ENCODE measurements at places on chromosomes 2 and 18.

DNA sequence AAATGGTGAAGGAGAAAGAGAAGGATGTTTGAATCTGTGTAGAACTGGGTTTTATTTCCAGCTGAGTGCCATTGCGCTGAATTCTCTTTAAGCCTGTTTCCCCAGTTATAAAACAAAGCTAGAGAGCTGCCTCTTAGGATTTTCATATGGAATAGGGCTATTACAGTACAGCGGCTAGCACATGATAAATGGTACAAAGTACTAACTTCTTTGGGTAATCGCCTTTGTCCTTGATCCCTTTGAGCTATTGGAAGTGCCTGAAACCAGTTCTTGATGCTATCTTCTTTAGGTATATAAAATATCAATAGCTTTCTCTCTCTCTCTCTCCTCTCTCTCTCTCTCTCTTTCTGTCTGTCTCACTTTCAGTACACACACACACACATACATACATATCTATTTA, 71.3 kb downstream of the SOX11 start:
- DNase-seq, result no peak

DNA sequence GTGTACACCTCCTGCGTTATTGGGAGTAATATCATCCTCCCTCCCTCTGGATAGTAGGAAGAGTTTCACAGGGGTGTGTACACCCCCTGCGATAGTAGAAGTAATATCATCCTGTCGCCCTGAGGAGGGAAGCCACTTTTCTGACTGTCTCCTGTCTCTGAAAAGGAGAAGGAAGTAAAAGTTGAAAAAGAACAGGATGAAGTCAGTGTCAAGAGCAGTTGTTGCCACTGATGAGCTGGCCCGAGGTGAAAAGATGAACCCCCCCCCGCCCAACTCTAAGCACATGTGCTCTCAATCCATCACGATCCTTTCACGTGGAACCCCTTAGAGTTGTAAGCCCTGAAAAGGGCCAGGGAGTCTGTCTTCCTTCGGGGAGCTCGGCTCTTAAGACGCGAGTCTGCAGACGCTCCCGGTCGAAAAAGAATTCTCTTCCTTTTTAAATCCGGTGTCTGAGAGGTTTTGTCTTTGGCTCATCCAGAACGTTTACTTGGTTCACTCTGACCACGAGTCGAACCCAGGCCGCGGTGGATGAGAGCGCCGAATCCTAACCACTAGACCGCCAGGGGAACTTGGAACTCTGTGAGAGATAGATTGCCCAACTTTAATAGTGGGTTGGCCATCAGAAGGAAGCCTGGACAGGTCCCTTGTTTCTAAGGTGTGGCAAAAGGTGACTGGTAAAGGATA, 22.4 kb upstream of the NAGK start:
- DNase-seq, result no peak

- no peak for DNase-seq
These were observed 112.1 kb upstream of the ARL4C start for GRCh38 chr2:234608946-234609345.

- DNase-seq, result peak; percentile 40
These were observed 79.8 kb downstream of the LIMS1 start for GRCh38 chr2:108614043-108614545.

DNA sequence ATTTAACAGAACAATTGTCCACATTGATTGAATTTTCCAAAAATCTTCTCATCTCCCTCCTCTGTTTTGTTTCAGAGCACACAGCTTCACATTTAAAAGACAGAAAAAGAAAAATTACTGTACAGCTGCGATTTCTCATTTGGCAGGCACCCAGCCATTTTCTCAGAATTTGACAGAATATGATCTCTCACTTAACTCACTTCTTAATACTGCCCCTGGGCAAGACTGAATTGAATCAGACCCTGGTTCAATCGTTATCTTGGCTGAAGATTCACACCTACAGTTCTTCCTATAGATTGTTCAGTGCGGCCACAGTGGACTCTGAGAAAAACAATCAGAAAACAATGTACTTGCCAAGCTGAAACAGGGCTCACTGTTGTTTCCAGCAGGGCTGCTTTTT, 90.2 kb upstream of the LHCGR start:
- DNase-seq, result no peak

DNA sequence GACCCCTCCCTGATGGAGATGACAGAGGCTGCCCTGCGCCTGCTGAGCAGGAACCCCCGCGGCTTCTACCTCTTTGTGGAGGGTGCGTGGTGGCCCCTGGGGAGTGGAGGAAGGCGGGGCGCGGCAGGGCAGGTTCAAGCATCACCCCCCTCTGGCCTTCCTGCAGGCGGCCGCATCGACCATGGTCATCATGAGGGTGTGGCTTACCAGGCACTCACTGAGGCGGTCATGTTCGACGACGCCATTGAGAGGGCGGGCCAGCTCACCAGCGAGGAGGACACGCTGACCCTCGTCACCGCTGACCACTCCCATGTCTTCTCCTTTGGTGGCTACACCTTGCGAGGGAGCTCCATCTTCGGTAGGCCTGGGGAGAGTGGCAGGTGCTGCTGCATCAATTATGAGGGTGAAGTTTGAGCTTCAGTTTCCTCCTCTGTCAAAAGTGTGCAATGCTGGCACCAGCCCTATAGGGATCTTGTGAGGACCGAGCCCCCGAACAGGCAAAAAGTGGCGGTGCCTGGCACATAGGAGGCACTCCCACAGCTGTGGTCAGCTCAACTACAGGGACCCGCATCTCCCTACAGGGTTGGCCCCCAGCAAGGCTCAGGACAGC, 2.2 kb downstream of the ALPI start:
- DNase-seq, result no peak

- DNase-seq, result no peak
These were observed 11.9 kb downstream of the IL18R1 start for GRCh38 chr2:102367331-102367971.

- no peak for DNase-seq
These were observed 4.5 kb downstream of the NOL4 start for GRCh38 chr18:34220081-34220815.

GRCh38 chr18:40414155-40414754, 1540.8 kb upstream of the PIK3C3 start:
- no peak for DNase-seq

- no peak for DNase-seq
These were observed 174.6 kb downstream of the HAUS1 start for GRCh38 chr18:46278481-46279465.

DNA sequence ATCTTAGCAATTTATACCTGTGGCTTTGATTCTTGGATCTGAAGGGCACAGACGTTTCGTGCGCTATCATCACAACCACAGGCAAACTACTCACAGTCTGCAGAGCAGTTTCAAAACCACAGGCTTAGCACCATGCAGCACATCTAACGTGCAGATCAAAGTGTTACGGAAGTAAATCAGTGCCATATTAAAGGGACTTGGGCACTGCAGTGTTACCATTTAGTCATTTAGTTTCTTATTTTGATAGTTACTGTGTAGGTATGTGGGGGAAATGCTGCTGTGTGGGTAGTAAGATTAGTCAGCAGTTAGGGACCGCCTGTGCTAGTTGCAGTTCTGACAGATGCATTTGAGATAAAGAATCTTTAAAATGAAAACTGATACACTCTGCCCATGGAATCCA, 384.0 kb downstream of the NBAS start:
- no peak for DNase-seq

- no peak for DNase-seq
These were observed 43.5 kb upstream of the ZNF397 start for GRCh38 chr18:35197296-35197695.

DNA sequence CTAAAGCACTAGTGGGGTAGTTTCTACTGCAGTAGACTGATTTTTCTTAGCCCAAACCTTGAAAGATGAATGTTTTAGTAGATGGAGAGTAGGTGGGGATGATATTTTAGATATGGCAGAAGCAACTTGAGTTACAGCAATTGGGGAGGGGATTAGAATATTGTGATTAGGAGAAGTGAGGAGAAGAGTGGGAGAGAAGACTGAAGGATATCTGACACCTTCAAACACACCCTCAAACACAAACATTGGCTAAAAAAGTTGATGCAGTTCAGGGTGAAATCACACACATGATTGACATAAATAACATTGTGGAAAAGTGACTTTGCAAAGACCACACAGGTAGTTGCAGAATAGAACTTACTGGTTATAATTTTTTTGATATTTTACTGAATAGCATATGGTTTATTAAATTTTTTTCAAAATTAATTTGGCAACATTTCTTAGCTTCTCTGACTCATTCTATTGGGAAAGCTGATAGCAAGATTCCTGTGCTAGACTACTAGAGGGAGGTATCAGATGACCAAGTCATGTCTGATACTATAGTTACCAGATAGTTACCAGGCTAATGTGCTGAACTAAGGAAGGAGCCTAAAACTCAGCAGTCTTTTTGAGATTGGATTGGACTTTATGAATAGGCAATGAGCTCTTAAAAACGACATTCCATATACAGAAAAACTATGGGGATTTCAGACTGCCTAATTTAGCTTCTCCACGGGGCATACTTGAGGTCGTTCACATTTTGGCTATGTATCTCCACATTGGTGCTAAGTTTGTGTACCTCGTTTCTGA, 73.0 kb downstream of the ACTR3 start:
- DNase-seq, result no peak

GRCh38 chr2:204135752-204136151, 199.2 kb downstream of the ICOS start:
- DNase-seq, result no peak

GRCh38 chr18:30743033-30743432, 299.5 kb downstream of the DSC3 start:
- no peak for DNase-seq

DNA sequence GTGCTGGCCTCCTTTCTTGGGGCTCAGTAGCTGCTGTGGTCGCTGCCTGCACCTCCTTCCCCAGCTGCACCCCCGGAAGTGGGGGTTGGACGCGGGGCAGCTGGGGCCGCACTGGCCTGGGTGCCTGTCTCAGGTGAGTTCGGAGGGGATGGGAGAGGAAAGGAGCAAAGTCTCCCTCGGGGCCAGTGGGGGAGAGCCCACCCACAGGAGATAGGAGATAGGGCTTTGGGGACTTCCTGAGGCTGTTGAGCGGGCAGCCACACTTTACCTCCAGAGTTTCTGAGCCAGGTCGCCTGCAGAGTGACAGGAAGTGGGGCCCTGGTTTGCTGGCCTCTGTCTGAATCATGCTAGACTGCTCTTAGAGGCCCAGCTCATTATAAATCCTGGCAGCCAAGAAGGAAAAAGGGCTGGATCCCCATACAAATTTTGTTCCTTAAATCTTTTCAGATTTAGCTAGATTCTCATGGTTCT, 8.1 kb downstream of the MBP start:
- no peak for DNase-seq

GRCh38 chr2:69979902-69980807, 18.7 kb upstream of the ASPRV1 start:
- DNase-seq, result no peak

GRCh38 chr2:4951368-4951767, 740.8 kb upstream of the SOX11 start:
- DNase-seq, result no peak

GRCh38 chr2:75612862-75613243, 33.7 kb upstream of the MRPL19 start:
- no peak for DNase-seq

DNA sequence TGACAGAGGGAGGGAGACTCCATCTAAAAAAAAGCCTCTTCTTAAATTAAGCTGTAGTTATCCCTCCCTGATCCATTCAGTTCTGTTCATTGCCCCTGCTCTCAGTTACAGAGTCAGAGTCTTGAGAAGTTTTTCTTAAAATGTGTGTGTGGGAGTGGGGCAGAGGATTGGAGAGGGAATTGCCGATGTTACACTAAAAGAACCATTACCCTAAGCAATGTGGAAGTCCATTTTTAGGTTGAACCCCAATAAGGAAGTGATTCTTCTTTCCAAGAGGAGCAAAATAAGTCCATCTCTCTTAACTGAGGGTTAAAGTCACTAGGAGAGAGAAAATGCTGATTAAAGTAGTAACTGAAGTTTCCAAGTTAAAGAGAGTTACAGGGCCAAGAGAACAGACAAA, 21.2 kb upstream of the THOC1 start:
- DNase-seq, result no peak

DNA sequence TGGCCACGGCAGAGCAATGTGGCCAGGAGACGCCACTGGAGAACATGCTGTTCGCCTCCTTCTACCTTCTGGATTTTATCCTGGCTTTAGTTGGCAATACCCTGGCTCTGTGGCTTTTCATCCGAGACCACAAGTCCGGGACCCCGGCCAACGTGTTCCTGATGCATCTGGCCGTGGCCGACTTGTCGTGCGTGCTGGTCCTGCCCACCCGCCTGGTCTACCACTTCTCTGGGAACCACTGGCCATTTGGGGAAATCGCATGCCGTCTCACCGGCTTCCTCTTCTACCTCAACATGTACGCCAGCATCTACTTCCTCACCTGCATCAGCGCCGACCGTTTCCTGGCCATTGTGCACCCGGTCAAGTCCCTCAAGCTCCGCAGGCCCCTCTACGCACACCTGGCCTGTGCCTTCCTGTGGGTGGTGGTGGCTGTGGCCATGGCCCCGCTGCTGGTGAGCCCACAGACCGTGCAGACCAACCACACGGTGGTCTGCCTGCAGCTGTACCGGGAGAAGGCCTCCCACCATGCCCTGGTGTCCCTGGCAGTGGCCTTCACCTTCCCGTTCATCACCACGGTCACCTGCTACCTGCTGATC, 4.9 kb downstream of the GPR17 start:
- no peak for DNase-seq

DNA sequence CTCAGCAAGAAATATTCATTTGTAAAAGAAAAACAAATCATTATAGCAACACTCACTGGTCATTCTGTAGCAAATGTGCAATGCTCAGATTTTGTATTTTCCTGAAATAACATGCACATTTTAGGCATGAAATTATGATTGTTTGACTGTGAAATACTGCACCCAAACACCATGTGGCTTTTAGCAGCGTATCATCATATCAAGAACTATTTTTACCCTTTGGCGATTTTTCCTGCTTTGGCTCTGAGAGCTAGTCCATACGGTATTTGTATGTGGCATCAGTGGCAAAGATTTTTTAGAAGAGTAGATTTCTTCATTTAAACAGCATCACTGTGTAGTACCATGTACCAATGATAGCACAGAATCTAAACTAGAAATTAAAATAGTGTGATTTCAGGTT, 493.1 kb downstream of the NR4A2 start:
- no peak for DNase-seq

DNA sequence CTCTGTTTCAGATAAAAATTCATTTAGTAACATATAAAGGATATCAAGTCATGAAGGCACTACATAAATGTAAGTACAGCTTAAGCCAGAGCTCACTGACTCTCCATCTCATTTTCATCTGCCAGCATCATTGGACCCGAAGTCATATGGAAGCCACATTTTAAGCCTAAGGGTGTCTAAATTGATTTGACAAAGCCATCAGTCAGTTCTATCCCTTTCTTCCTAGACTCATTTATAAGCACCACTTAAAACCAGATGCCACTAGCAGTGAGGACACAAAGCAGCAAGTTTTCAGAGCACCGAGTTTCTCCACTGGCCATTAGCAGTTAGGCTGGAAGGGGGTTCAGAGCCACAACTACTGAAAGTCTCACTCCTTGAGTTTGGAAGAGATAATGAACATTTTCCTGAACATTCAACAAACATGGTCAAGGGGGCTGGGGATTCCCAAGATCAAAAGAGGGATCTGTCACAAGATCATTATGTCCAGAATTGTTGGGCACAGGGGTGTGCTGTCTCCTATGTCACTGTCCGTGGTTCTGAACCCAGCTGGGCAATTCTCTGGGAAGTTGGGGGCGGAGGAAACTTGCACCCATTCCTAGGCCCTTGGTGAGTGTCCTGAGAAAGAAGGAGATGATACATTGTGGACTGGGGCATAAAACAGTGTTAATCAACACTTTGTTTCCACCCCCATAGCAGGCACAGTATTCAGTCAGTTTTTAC, 158.5 kb upstream of the LMAN1 start:
- DNase-seq, result no peak

- DNase-seq, result no peak
These were observed 23.0 kb downstream of the CYTIP start for GRCh38 chr2:157420771-157421323.

GRCh38 chr18:25061395-25061794, 290.6 kb downstream of the ZNF521 start:
- no peak for DNase-seq

All from NCI-H2029 treated with DMSO at 0.1 percent for 48 hours (cell line).